HS-5 (cell line): ENCODE measurements at places on chromosomes 3 and 15.
A peak's percentile ranks its signal among the peaks of the same experiment; 100 is the strongest.

DNA sequence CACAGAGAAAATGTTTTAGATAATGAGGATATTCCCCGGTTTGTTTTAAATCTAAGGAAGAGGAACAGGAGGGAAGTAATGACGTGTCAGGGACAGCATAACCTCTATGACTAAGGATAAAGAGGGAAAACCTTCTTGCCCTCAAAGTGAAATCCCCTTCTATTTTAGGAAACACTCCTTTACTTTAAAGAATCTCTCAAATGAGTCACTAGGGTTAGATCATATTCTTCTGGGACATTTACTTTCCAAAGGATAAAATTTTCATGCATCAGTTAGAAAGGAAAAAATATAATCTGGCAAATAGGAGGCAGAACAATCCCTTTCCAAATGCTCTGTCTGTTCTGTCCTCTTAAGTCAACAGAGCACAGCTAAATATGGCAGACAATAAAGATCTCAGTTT is 43.2 kb upstream of the UBE2E2 start:
- DNase-seq = peak; percentile 74

- no peak for DNase-seq
These were observed 223.6 kb downstream of the SHQ1 start for GRCh38 chr3:72624656-72625055.

DNA sequence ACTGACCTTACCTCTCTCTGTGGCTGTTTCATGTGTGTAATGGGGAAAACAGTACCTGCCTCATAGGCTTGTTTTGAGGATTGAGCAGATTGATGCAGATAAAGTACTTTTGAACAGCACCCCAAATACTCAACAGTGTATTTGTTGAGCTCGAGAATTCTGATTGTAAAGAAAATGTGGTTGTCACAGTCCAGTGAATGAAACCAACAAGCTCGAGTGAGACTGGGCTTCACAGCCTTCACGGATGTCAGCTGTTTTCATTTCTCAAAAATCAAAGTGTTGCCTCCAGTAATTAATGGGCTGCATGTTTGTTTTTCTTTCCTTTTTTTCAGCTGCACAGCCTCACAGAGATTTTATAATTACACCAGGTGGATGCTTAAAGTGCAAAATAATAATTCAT is 43.7 kb downstream of the PARP15 start:
- no peak for DNase-seq

GRCh38 chr3:191051037-191051436 is 148.0 kb upstream of the OSTN start:
- no peak for DNase-seq

DNA sequence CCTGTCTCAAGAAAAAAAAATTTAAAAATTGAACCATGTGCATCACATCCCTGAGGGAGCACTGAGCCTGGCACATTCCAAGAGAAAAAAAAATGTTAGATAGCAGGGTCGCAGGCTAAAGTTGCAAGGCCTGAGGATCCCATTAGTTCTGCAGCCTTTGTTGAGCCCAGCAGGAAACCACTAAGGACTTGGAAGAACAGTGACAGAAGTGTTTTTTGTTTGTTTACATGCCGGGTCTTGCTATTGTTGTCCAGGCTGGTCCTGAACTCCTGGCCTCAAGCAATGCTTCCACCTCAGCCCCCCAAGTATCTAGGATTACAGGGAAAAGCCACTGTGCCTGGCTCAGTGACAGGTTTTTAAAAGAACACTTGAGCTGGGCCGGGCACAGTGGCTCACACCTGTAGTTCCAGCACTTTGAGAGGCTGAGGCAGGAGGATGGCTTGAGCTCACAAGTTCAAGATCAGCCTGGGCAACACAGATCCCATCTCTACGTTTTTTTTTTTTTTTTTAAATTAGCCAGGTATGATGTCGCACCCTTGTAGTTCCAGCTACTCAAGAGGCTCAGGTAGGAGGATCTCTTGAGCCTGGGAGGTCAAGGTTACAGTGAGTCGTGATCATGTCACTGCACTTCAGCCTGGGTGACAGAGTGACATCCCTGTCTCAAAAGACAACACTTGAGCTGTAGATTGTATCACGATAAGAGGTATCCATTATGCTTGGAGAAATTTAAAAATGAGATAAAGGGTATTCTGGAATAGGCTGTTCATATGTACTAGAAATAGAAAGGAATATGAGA is 15.2 kb downstream of the CHAC1 start:
- no peak for DNase-seq

GRCh38 chr15:49428409-49429095 is 5.5 kb downstream of the FGF7 start:
- DNase-seq = no peak

DNA sequence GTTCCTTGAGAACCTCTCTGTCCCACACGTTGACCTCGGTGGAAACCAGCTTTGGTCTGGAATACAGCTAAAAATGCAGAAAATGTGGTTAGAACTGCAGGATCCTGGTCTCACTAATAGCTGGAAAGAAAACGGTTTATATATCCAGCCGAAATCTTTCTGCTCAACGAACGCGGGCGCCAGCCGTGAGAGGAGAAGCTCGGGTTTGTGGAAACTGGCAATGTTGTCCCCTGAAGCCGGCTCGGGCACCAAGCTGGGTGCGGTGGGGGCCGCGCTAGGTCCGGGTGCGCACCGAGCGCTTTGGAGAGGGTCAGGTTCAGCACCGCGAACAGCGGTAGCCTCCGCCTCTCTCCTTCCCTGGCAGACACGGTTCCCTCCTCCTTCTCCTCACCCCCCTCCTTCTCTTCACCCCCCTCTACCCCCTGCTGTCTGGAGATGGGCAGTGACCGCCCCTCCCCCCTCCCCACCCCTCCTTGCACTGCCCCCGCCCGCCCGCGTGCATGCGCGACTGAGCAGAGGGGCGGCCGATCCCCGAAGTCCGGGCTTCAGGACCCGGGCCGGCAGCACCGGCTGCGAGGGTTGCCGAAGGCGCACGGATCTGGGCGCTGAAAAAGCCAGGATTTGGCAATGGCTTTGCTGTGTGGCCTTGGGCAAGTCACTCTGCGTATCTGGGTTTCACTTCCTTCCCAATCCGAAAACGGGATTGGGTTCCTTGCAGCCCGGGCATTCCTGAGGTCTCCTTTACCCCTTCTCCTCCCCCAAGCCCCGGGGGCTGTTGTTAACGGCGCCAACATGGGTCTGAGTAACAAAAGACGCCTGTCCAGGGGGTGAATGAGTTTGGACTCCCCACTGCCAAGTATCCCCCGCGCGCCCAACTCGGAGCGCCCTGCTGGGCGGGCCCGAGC is at the start of gene SKOR1:
SKOR1 (plus strand) TSS at position 534 of the 905 bp plus-strand sequence; CDS start at position 628, 94 bp downstream.
- no peak for DNase-seq

GRCh38 chr15:96076350-96076749 is 254.2 kb upstream of the NR2F2 start:
- no peak for DNase-seq

DNA sequence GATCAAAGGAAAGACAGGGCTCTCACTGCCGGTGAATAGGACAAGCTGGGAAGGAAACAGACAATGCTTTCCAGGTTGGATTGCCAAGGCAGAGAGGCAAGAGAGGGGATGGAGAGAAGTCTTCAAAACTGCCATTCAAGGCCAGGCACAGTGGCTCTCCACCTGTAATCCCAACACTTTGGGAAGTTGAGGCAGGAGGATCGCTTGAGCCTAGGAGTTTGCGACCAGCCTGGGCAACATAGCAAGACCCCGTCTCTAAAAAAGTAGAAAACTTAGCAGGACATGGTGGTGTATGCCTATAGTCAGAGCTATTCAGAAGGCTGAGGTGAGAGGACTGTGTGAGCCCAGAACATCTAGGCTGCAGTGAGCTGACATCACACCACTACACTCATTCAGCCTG is 43.5 kb upstream of the IDH2 start:
- no peak for DNase-seq

DNA sequence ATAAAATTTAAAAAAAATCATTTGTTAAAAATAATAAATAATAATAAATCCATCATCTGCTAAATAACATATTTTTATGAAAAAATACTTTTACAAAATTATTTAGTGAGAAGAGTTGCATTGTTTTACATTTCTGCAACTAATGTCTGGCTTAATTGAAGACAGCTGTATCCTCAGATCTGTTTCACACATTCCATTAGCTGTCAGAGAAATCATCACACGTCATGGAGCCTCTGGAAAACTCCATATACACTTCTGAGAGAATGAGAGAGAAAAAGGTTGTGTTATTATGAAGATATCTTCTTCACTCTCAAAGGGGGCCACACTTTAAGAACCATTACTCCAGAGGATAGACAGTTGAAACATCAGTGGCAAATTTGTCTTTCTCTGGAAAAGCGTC is 40.8 kb downstream of the CMSS1 start:
- DNase-seq = no peak

GRCh38 chr3:29887451-29887850 is 606.6 kb downstream of the RBMS3 start:
- peak; percentile 8 for DNase-seq

DNA sequence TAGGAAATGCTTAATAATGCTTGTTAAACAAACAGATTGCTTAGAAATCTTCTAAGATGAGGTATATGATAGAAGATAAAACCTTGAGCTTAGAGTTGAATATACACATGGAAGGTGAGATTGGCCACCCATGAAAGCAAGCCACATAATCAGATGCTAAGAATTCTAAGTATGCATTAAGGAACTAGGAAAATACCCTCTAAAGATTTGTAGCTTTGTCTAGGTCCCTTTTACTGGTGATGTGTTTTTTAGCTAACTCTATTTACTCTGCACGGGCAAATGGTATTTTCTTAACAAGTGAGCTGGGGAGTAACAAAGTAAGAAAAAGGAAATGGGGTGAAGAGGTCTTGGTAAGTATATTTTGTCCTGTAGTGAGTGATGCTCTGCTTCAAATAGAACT is 310.3 kb downstream of the OXSM start:
- no peak for DNase-seq

- DNase-seq = no peak
These were observed 68.5 kb downstream of the KCNH8 start for GRCh38 chr3:19216669-19217337.

- DNase-seq = peak; percentile 75
These were observed at the start of gene NOX5 for GRCh38 chr15:69014454-69014853. Gene NOX5, plus strand, starts transcription at chr15:69014695. Its CDS starts 41 bp downstream, at chr15:69014736.

GRCh38 chr3:62131620-62132019 is 241.7 kb downstream of the FEZF2 start:
- no peak for DNase-seq

GRCh38 chr3:187994221-187995042 is 159.5 kb upstream of the LPP start:
- DNase-seq = peak; percentile 53

GRCh38 chr3:46923559-46924350 is 46.2 kb downstream of the PTH1R start:
- DNase-seq = no peak

GRCh38 chr3:136699271-136699828 is 52.8 kb downstream of the STAG1 start:
- no peak for DNase-seq

DNA sequence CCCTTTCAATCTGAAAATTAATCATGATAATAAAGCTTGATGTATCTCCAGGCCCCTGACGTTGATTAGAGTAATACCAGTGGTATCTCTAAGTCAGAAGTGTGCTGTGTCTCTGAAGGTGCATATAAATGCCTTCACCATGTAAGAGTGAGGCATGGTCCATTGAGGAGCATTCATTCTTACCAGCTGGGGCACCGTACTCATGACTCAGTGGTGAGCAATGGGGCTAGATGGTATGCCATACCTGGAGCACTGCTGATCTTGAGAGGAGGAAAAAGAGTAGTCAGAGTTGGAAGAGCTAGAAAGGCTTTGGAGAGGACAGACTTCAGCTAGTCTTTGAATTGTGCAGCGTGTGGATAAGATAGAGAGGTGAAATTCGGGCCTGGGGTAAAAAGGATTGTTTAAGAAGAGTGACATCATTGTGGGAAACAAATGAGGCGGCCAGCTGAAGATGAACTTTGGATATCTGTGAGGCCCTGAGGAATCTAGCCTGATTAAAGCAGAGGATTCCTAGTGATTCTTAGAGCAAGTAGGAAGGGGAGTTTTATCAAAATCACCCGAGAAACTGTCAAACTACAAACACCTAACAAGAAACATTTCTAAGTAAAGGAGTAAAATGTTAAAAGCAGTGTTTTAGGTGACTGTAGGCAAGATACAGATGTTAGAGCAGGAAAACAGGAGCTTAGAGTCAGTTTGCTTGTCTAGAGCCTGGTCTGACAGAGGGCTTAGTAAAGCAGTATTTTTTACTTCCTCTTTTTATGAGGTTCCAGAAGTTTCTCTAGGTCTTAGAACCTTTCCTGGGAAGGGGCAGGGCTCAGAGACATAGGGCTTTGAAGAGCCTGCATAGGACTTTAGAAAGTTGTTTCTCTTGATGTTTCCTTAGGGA is 13.6 kb downstream of the TMOD3 start:
- DNase-seq = peak; percentile 24

GRCh38 chr3:170999737-171000242 is 26.7 kb downstream of the SLC2A2 start:
- DNase-seq = peak; percentile 86

DNA sequence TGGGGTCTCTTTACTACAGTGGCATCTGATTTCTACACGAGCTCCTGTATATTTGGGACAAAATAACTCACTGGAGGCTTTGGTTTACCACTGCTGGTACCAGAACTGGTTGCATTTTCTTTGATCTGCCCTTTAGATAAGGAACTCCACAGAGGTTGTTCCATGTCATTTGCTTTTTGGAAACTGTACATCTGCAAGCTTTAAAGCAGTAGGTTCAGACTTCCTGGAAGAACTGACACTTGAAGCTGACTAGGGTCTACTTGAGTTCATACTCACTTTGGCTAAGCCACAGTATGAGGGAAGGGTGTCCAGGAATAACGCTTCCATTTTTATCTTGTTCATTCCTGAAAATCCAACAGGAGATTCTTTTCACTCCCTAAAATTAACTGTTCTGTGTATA is 86.4 kb downstream of the WWTR1 start:
- no peak for DNase-seq

GRCh38 chr3:141828487-141828886 is 48.0 kb upstream of the ATP1B3 start:
- DNase-seq = no peak

DNA sequence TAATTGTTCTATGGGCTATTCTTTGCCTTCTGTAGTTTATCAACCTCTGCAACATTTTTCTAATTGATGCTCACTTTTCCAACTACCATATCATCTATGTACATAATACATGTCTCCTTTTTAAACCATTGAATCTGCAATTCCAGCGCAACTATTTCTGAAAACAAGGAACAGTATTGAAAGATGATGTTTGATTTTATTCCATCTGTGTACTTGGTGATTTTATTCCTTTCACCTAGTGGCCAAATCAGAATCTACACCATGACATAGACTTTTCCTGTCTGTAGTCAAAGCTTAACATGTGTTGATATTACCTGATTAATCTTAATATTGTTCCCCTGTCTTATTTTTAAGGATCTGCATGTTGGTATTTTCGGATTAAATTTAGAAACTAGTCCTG is 13.0 kb downstream of the NKTR start:
- DNase-seq = no peak

- no peak for DNase-seq
These were observed 30.1 kb upstream of the IP6K2 start for GRCh38 chr3:48747015-48747615.

GRCh38 chr3:37221407-37221806 is 47.0 kb upstream of the LRRFIP2 start:
- DNase-seq = peak; percentile 79

GRCh38 chr3:39291903-39292329 is 12.1 kb upstream of the CX3CR1 start:
- DNase-seq = no peak
